LNCaP clone FGC (cell line): ENCODE measurements at places on chromosomes 11 and 22.

DNA sequence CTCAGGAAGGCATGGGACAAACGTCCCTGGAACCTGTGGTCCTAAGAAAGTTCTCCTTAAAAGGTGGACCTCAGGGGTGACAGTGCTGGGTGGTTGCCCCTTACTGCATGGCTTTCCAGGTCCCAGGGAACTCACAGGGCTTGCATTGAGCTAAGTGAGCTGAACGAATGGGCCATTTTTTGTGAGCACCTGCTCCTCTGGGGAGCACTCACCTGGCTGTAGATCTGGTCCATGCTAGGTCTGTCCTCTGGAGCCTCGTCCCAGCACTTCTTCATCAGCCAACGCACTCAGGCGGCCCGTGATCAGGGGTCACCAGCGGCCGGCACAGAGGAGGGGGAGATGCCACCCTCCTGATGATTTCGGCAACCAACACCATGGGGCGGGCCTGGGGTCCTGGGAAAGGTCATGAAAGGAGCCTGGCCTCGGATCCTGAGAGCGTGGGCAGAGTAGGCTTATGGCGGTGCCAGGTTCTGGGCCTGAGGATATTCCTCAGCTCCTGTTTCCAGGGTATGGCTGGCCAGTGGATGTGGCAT lies 36.8 kb upstream of the LRRC32 start:
- DNase-seq: no peak

- no peak for DNase-seq
These were observed 70.2 kb downstream of the DDX10 start for GRCh38 chr11:108734956-108735559.

DNA sequence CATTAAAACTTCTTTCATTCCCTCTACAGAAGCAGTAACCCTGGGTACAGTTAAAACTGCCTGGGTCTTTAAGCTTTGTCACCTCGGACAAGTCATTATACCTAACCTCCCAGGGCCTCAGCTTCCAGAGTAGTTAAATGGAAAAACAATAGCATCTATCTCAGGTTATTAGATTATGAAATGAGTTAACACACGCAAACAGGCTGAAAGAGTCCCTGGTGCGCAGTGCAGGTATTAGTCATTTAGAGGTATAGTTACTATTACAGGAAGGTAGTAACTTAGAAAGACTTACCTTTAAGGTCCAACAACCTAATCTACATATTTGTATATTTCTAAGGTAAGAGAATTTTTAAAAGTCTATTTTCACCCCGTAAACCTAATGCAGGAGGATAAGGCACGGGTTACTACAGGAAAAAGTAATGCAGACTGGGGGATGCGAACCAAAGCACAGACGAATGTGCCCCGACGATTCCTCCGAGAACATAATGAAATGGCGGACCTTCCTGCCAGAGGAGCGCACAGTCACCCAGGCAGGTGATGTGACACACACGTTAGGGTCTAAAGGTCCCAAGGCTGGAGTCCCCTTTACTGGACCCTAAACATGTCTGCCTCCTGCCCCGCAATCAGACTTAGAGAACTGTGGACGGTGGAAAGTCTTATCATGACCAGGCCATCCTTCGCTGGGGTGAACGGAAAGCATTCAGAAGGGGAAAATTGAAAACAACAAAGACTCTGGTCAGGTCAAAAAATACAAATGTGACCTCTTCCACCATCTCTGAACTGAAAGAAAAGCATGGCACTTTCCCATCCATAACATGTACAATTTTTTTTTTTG lies 1.3 kb downstream of the NAP1L4 start:
- DNase-seq: no peak

DNA sequence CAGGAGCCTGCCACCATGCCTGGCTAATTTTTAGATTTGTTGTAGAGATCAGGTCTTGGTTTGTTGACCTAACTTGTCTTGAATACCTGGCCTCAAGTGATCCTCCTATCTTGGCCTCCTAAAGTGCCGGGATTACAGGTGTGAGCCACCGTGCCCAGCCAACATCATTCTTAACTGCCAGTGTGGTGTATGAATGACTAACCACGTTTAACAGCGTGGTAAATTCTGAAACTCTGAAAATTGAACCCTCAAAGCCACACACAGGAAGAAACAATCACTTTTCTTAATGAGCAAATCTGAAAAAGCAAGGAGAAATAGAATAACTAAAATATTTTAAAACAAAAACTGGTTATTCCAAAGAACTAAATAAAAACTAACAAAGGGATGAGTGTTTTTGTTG lies 7.4 kb downstream of the TMEM9B start:
- no peak for DNase-seq

DNA sequence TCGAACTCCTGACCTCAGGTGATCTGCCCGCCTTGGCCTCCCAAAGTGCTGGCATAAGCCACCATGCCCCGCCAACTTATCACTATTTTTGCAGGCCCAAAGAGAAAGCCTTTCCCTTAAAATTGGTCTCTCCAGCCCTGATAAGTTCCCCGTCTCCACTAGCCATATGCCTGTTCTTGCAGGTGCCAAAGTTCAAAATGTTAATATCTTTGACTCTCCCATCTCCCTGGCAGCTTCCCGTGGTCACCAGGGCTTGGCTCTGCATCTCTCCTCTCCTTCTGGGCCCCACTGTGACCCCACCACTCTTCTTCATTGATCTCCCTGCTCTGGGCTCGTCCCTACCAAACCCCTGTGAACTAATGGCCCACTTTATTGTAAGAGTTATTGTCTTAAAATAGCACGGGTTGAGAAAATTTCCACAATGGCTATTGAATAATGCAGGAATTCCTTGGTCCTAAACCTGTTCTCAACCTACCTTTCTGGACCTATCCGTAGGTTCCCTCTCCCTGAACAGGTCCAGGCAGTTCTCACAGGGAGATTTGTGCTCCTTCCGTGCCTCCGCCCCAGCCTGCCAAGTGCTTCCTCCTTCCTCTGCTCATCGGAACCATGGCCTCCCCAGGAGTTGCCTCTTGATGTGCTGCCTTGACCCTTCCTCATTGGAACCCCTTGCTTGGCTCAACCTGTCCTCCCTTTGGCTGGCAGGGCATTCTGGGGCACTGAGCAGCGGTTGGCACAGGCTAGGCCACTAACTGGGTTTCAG lies 147.5 kb downstream of the DSCAML1 start:
- no peak for DNase-seq

- DNase-seq: peak; percentile 15
These were observed 7.1 kb downstream of the MS4A6E start for GRCh38 chr11:60334005-60334620.
